ENCODE measurements at places on chromosomes 7 and 10. TPM values are rescaled to one million over a fixed set of nuclear protein-coding genes. Genes with fewer than 3 reads are reported as not detected.

GRCh38 chr10:38209332-38209731 is 115.2 kb downstream of the ZNF37A start:
- no peaks in the 10 kb centered on the region for H3K4me1 ChIP-seq
- no peak overlapping the region for H3K4me3 ChIP-seq
- H3K36me3 ChIP-seq: no peaks in the 10 kb centered on the region
- DNase-seq: no peak

DNA sequence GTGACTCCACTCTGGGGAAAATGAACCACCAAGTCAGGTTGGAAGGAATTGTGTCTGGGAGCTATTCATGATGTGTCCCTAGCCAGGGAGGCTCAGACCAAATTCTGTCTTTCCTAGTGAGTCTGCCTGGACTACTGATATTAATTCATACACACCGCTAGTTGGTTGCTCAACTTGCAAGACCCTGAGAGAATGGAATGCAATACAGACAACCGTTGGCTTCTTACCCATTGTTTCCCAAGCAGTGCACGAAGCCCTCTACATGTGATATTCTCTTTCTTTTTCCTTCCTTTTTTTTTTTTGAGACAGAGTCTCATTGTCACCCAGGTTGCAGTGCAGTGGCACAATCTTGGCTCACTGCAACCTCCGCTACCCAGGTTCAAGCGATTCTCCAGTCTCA is 19.4 kb upstream of the SRGN start:
- no peak overlapping the region for H3K4me3 ChIP-seq
- no peaks in the 10 kb centered on the region for H3K4me1 ChIP-seq
- no peak for DNase-seq

GRCh38 chr10:117537436-117537903 is 5.1 kb upstream of the EMX2 start:
- DNase-seq: peak; percentile 74
- no peaks in the 10 kb centered on the region for H3K36me3 ChIP-seq
- no peak overlapping the region for H3K27ac ChIP-seq
- no peak overlapping the region for H3K4me3 ChIP-seq
- H3K27me3 ChIP-seq: peaks cover 100% of the 10 kb centered on the region

GRCh38 chr10:25557136-25557535 is 376.9 kb upstream of the MYO3A start:
- H3K4me1 ChIP-seq: no peaks in the 10 kb centered on the region
- H3K4me3 ChIP-seq: no peak overlapping the region
- no peak for DNase-seq
- H3K36me3 ChIP-seq: no peaks in the 10 kb centered on the region
- H3K27me3 ChIP-seq: no peaks in the 10 kb centered on the region

- H3K4me3 ChIP-seq: no peak overlapping the region
- no peak for DNase-seq
- no peaks in the 10 kb centered on the region for H3K27me3 ChIP-seq
- peaks cover 5% of the 10 kb centered on the region for H3K4me1 ChIP-seq
- no peak overlapping the region for H3K27ac ChIP-seq
Measured at GRCh38 chr7:108104324-108104723, 25.8 kb downstream of the LAMB4 start.

GRCh38 chr7:157395206-157395605 is 58.4 kb downstream of the DNAJB6 start:
- no peak for DNase-seq
- no peak overlapping the region for H3K4me3 ChIP-seq
- peaks cover 51% of the 10 kb centered on the region for H3K36me3 ChIP-seq
- H3K4me1 ChIP-seq: peaks cover 3% of the 10 kb centered on the region

DNA sequence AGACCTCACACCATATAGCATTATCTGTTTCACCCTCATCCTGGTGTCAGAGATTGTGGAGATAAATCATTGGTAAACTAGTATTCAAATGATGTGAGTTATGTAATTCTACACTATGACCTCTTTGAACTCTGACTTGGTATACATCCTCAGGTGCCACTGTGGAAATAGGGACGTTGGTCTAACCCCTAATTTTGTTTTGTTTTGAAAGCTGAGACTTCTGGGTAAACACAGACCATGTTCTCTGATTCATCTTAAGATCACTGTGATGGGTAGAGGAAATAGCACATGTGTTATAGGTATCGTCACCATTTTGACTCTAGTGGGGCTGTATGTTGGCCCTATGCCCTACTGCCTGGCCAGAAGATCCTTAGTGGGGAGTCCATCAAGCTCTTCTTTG is 241.6 kb downstream of the CCDC7 start:
- DNase-seq: no peak
- no peaks in the 10 kb centered on the region for H3K27me3 ChIP-seq
- H3K27ac ChIP-seq: no peak overlapping the region
- H3K4me1 ChIP-seq: no peaks in the 10 kb centered on the region
- no peak overlapping the region for H3K4me3 ChIP-seq

GRCh38 chr7:36076074-36076473 is 77.0 kb upstream of the EEPD1 start:
- no peak overlapping the region for H3K27ac ChIP-seq
- no peak for DNase-seq
- H3K27me3 ChIP-seq: no peaks in the 10 kb centered on the region
- no peak overlapping the region for H3K4me3 ChIP-seq

DNA sequence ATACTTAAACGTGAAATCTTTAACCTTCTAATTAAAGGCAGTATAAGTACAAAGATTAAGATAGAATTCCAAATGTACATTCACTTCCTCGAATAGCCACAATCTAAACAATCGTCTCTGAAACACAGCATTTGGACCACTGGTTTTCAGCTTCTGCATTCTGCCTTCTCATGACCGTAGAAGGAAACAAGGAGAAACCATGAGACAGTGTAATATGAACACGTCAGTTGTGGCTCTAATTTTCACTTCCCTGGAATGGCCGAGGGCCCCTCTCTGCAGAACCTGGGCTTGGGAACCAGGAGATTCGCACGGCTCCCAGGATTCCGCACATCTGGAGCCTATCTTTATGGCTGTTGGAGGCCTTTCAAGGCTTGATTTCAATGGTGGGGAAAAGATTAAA is 189.3 kb downstream of the KLF6 start:
- no peak overlapping the region for H3K4me3 ChIP-seq
- H3K27me3 ChIP-seq: no peaks in the 10 kb centered on the region
- no peak for DNase-seq
- no peaks in the 10 kb centered on the region for H3K4me1 ChIP-seq

GRCh38 chr10:91653219-91653870 is 20.5 kb upstream of the PPP1R3C start:
- H3K4me3 ChIP-seq: no peak overlapping the region
- no peaks in the 10 kb centered on the region for H3K27me3 ChIP-seq
- no peak for DNase-seq
- no peaks in the 10 kb centered on the region for H3K4me1 ChIP-seq
- H3K36me3 ChIP-seq: no peaks in the 10 kb centered on the region

GRCh38 chr10:17134737-17135260 is 5.2 kb upstream of the CUBN start:
- H3K4me3 ChIP-seq: no peak overlapping the region
- no peaks in the 10 kb centered on the region for H3K4me1 ChIP-seq
- H3K27me3 ChIP-seq: no peaks in the 10 kb centered on the region

- peaks cover 2% of the 10 kb centered on the region for H3K4me1 ChIP-seq
- no peaks in the 10 kb centered on the region for H3K36me3 ChIP-seq
- no peaks in the 10 kb centered on the region for H3K27me3 ChIP-seq
- DNase-seq: no peak
Measured at GRCh38 chr7:123750389-123751230, 1.8 kb upstream of the WASL start.

DNA sequence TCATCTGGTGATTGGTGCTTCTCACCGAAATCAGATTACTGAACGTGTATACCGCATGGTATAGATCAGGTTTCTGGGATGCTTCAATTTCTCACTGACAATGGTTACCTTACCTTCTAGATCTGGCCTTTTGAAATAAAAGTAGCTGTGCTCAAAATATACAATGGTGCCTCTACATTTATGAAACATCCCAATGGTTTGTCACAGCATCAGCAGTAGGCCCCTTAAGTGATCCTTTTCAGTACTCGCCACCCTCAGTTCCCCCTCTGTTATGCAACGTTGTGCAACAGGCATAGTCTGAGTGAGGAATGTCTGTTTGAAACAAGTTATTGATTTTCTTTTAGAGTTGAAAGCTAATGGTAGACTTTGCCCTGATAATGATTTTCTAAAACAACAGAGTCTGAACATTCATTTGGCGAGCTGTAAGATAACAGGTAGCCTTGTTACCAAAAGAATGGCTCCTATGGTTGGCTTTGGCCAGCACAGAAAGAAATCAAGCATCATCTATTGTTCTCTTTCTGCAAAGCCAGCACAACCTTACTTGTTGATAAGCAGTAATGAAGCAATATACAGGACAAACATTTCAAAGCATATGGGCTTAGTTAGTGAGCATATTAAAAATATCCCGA is 693.9 kb downstream of the PARD3 start:
- H3K4me3 ChIP-seq: no peak overlapping the region
- no peak for DNase-seq
- no peak overlapping the region for H3K27ac ChIP-seq
- peaks cover 7% of the 10 kb centered on the region for H3K36me3 ChIP-seq

GRCh38 chr7:151677581-151678226 is 158.0 kb upstream of the RHEB start:
- peaks cover 2% of the 10 kb centered on the region for H3K4me1 ChIP-seq
- H3K27ac ChIP-seq: no peak overlapping the region
- no peaks in the 10 kb centered on the region for H3K27me3 ChIP-seq
- DNase-seq: no peak
- no peak overlapping the region for H3K4me3 ChIP-seq

- H3K4me1 ChIP-seq: peaks cover 5% of the 10 kb centered on the region
- no peaks in the 10 kb centered on the region for H3K36me3 ChIP-seq
- no peak overlapping the region for H3K4me3 ChIP-seq
Measured at GRCh38 chr10:131271195-131271880, 40.2 kb downstream of the TCERG1L start.

Gene PAX2
- total RNA-seq: 0.99 TPM

Gene TAS2R41
- total RNA-seq: not detected

Gene EBF3
- total RNA-seq: 0.44 TPM

Gene OR9A2
- not detected for total RNA-seq

Gene CHAT
- total RNA-seq: not detected

Gene SGCE
- total RNA-seq: 62.2 TPM

Gene HHEX
- total RNA-seq: 96.5 TPM
